ENCODE measurements at places on chromosomes 4 and X.

- peak; percentile 30 for DNase-seq
Observed at GRCh38 chr4:158255727-158256324, 45.5 kb downstream of the TMEM144 start.

DNA sequence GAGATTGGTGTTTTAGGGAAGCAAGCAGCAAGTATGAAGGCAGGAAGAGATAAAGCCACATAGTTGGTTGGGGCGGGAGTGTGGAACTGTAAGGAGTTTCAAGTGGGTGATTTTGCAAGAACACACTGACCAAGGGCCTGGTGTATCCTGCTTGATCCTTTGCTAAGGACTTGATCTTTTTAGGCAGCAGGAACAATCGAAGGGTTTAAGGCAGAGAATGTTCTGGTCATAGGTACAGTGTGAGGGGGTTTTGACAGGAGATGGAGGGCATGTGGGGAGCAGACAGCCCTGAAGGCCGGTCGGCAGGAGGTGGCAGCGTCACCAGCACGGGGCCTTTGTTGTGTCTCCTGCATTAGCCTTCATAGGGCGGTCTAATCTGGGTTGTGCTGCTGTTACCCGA, 54.7 kb downstream of the FAM193A start:
- no peak for DNase-seq

- DNase-seq = no peak
Observed at GRCh38 chr4:145815626-145816025, 123.0 kb downstream of the ZNF827 start.

- no peak for DNase-seq
Observed at GRCh38 chr4:140816806-140817510, 60.8 kb upstream of the TBC1D9 start.

DNA sequence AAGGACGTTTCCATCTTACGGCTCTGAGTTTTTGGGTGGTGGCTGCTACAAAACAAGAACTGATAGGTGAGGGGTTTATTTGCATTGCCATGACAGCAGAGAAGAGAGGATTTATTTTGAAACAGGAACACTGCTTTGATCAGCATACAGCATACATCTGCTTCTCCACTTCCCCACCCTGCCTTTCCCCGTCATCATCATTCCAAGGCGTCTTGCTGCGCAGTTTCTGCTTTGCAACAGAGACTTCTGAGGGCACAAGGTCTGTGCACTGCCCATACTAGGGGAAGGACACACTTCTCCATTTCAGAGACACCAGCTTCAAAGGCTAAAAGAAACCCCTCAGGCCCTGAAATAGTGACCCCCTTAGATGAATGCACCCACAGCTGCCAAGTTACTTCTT, 19.1 kb downstream of the STARD8 start:
- DNase-seq = no peak

DNA sequence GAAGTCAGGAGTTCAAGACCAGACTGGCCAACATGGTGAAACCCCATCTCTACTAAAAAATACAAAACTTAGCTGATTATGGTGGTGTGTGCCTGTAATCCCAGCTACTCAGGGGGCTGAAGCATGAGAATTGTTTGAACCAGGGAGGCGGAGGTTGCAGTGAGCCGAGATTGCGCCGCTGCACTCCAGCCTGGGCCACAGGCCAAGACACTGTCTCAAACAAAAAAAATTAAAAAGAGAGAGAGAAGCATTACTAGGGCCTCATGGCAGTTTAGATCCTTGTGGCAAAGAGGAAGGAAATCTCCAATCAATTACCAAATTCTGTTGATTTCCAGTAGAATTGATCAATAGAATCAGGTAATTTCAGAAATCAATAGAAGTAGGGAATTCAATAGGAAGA, 16.8 kb upstream of the SLC34A2 start:
- DNase-seq = no peak

DNA sequence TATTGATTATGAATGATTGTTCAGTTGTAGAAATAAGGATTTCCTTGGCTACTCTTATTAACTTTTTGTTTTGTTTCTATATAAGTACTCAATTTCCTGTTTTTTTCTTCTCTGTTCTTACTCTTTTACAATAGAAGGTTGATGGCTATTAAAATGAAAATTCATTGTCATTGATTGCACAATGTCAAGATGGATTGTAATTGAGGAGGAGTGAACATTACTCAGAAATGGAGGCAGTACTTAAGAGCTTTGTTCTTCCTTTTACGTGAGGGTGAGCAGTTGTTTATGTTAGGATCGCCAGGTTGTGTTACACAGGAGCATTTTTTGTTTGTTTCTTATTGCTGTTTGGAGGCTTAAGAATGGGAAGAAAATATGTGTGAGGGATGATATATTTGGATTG, 2062.4 kb downstream of the ARAP2 start:
- DNase-seq = no peak

- peak; percentile 80 for DNase-seq
Observed at GRCh38 chr4:1055721-1056590, 44.5 kb downstream of the FGFRL1 start.

- no peak for DNase-seq
Observed at GRCh38 chr4:149933883-149934282, 118.2 kb upstream of the IQCM start.

DNA sequence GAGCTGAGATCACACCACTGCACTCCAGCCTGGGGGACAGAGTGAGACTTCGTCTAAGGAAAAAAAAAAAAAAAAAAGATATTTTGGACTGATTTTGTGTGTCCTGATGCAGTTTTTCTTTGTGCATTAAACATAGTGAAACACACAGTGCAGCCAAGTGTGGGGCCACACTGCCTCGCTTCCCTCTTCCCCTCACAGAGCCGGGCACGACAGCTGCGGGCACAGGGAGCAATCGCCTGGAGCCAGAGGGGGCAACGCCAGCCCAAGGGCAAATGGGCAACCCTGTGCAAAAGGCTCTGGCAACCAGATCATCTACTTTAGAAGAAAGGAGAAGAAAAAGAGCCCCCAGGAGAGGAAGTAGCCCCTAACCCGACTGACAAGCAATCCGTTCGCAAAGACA, 13.5 kb upstream of the CCNQ start:
- no peak for DNase-seq

Measured in OCI-LY7 (cell line).